ENCODE measurements at places on chromosomes 12 and 14. TPM values are rescaled to one million over a fixed set of nuclear protein-coding genes. Genes with fewer than 3 reads are reported as not detected.

Gene ASPG
- total RNA-seq: not detected

Gene HIF1A
- 398 TPM for total RNA-seq

Gene RILPL1
- total RNA-seq: 3.2 TPM

Gene ST8SIA1
- total RNA-seq: 0.84 TPM

Gene ENO2
- total RNA-seq: 128 TPM

Gene SERPINA12
- total RNA-seq: not detected

Gene ZDHHC22
- total RNA-seq: not detected

Gene SLC8B1
- 20.4 TPM for total RNA-seq

Gene CLEC6A
- not detected for total RNA-seq

Gene ADCY4
- total RNA-seq: 1.6 TPM

Gene HSPB8
- total RNA-seq: not detected

Gene GPATCH2L
- 40.0 TPM for total RNA-seq

Gene SLC22A17
- total RNA-seq: 3.5 TPM

Gene CCDC177
- not detected for total RNA-seq

Gene CTSG
- 0.31 TPM for total RNA-seq

Gene KRT74
- total RNA-seq: not detected

Gene BTBD7
- total RNA-seq: 7.2 TPM

Gene LRRIQ1
- total RNA-seq: not detected

Gene KLRF1
- not detected for total RNA-seq

Gene GLT1D1
- total RNA-seq: not detected

Gene ZNF705A
- total RNA-seq: not detected

Gene C12orf42
- total RNA-seq: not detected

Gene RNASE2
- total RNA-seq: not detected

Gene CYP27B1
- total RNA-seq: 6.1 TPM

Gene YEATS4
- total RNA-seq: 52.3 TPM

Gene ASCL1
- not detected for total RNA-seq

Gene NRL
- total RNA-seq: 1.7 TPM

Gene C14orf39
- not detected for total RNA-seq

Gene SYNDIG1L
- total RNA-seq: not detected

Gene HHIPL1
- total RNA-seq: 0.15 TPM

Gene IL26
- 0.33 TPM for total RNA-seq

Gene INHBC
- total RNA-seq: not detected

Gene BCAT1
- total RNA-seq: 16.4 TPM

Gene TAS2R43
- not detected for total RNA-seq

Gene RIN3
- total RNA-seq: 16.0 TPM

Gene RNASE1
- not detected for total RNA-seq

Gene DUSP6
- total RNA-seq: 26.1 TPM
